WTC11 (cell line): ENCODE measurements at places on chromosomes 12 and 14. TPM values are rescaled to one million over a fixed set of nuclear protein-coding genes. Genes with fewer than 3 reads are reported as not detected.

OASL gene
- total RNA-seq: 0.28 TPM in 1 of 3 replicates, not detected in the others

NGB gene
- total RNA-seq: 0.14 to 0.46 TPM (median 0.33 TPM) in 3 replicates

SOX5 gene
- 1.0 to 3.6 TPM (median 2.3 TPM) in 3 replicates for total RNA-seq

TAS2R20 gene
- 0.73 to 0.81 TPM (median 0.73 TPM) in 3 replicates for total RNA-seq

LHX5 gene
- 1.5 to 3.0 TPM (median 1.6 TPM) in 3 replicates for total RNA-seq

EFS gene
- total RNA-seq: 35.3 to 47.4 TPM (median 43.5 TPM) in 3 replicates

CIROP gene
- total RNA-seq: 0.07 to 0.11 TPM in 2 of 3 replicates, not detected in the other

AICDA gene
- 0.13 TPM in 1 of 3 replicates, not detected in the others for total RNA-seq

MYBPC1 gene
- not detected in 3 replicates for total RNA-seq

RNASE4 gene
- total RNA-seq: 1.0 to 2.8 TPM (median 2.4 TPM) in 3 replicates

ASCL1 gene
- 0.07 to 0.14 TPM (median 0.07 TPM) in 3 replicates for total RNA-seq

KCNK10 gene
- total RNA-seq: 0.53 to 0.96 TPM (median 0.87 TPM) in 3 replicates

PROX2 gene
- total RNA-seq: 0.04 to 0.27 TPM in 2 of 3 replicates, not detected in the other

DHRS2 gene
- 1.8 to 4.5 TPM (median 1.8 TPM) in 3 replicates for total RNA-seq
